ENCODE measurements at places on chromosomes 6 and 20. TPM values are rescaled to one million over a fixed set of nuclear protein-coding genes. Genes with fewer than 3 reads are reported as not detected.

DNA sequence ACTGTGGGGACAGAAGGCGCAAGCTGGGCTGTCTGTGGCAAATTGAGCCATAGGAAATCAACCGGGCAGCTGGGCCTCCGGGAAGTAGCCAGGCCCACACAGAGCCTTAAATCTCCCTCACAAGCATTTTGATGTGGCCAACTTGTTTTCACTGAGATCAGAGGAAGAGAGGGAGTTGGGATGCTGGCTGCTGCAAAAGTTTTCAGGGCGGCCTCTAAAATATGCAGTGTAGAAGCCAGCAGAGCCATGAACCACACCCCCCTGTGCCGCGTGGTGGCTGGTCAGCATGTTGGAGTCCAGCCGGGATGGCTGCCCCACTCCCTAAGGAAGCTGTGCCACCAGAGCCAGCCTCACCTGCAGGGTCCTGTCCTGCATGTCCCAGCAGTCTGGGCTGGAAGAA is 167.4 kb downstream of the CDC5L start:
- no peak for DNase-seq

DNA sequence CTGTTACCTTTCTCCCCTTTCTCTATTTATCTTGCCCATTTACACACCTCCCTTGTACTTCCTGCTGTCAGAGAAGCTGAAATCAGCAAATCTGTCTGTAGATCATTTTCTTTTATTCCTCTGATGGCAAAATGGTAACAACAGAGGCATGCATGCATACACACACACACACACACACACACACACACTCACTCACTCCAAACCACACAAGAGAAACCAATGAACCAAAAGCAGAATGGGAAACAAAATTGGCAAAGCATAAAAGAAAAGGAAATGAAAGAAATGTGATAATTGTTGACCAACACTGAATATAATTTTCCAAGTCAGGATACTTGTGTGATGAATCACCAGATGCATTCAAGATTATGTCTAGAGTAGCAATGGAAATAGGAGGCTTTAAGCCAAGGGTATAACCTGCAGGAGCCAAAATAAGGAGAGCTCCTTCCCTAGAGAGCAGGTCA is 172.4 kb downstream of the PLCB4 start:
- DNase-seq: no peak

SLC12A5 gene
- 1.9 TPM for total RNA-seq

DNA sequence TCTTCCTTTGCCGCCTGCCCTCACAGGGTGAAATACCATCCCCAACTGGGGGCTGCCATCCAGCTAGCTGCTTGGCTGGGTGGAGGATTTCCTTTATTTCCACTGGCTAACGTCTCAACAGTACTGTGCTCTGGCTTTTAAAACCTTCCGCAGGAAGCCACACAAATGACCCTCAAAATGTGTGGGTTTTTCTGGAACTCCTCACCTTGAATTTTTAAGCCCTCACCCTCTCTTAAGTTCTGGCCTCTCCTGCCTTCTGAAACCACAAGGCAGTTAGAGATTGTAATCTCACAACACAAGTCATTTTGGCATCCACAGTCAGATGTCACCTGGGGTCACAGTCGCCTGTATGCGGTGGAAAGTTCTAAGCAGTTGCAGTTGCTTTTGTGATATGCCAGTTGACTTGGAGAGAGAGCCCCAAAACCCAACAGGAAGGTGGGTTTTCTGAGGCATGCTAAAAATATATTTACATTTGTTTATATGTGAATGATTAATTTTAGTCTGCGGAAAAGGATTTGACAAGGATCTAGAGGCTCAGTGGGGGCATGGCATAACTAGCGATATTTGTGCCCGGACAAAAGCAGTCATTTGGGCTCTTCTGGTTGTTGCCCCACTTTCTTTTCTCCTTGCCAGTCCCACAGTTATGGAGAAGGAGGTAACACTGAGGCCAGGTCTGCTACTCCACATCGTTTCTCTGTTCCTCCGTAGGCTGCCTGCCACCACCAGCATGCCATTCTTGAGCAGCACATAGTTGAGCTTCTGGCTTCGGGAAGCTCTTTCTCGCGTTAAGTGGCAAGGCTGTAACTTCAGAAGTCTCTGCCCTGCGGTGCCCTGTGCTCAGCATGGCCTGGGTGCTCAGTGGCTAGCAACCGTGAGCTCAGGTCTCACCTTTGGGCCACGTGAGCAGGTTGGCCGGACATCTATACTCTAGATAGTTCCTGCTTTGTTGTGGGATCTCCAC is 335.3 kb downstream of the CD83 start:
- no peak for DNase-seq

PSORS1C2 gene
- not detected for total RNA-seq

DNA sequence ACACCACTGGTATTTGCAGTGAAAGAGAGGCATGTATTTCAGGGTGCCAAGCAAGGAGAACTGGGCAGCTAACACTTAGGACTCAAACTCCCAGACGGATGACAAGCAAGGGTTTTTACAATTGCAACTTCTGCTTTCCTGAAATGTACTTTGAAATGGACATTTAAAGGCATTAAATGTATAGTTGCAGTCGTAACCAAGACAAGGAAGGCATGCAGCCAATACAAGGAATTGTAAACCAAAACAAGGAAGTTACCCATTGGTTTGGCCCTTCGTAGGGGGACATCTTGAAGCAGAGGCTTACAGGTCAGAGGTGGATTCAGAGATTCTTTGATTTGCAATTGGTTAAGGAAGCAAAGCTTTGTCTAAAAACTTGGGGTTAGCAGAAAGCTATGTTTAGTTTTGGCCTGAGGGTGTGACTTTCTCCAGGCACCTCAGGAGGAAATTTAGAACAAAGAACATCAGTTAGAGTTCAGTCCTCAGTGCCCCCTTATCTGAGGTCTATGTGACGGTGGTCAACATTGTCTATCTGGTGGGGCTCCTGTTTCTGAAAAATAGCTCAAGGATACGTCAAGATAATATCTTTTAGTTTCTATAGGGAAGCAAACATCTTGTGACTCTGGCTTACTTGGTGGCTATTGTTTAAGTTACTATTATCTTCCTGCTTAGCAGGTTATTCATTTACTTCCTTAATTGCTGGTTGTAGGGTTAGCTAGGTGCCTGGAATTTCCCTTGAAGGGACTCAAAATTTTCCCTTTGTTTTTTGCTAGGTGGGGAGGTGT is 266.0 kb downstream of the CD83 start:
- no peak for DNase-seq

DNA sequence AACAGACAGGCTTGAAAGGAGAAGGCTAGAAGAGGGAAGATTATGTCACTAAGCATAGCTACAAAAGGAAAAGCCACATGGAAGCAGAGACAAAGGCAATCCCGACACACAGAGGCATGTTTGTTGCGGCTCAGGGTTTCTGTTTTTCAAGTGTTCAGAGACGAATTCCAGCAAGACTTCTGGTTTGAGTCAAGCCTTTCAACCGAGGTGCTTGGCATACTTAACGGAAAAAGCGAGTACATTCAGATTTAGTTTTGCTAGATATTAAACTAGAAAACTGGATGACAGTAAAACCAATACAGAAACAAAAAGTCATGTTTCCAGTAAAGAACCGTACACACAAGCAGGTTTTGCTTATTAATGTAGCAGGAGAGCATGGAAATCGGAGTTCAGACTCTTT is 27.2 kb downstream of the MCUR1 start:
- DNase-seq: no peak

FKBP1C gene
- 0.75 TPM for total RNA-seq

GPR6 gene
- total RNA-seq: not detected

DNA sequence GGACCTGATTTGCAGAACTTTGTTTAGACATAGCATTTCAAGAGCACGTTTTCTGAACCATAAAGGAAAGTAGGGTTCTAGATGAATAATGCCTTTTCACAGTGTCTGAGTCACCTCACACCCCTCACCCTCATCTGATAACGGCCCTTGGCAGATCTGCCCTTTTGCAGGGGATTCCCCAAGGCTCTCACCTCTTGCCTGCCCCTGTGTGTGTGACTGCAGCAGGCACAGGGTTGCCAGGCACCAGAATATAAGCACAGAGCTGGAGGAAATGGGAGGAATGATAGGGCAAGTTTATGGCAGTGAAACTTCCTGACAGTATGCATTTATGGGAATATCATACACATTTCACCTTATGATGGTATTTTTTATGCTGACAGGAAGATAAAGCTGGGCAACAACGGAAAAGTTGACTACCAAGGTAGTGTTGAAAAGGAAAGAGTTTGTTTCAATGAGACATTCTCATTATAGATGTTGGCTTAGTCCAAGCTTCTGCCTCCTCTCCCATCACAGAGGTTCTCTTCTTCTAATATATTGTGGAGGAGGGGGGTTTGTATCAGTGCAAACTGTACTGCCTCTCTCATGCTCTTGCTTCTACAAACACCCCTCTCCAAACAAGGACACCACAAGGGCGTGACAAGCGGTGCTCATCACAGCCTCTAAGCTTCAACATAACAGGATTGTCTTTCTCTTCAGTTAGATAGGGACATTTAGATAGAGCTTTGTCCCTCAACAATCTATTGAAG is 101.5 kb upstream of the BACH2 start:
- DNase-seq: no peak

OXT gene
- not detected for total RNA-seq

HCK gene
- not detected for total RNA-seq

GRCh38 chr6:44797746-44798145 is 410.2 kb downstream of the CDC5L start:
- no peak for DNase-seq

- no peak for DNase-seq
Observed at GRCh38 chr6:33678932-33679490, 32.5 kb downstream of the UQCC2 start.

ASXL1 gene
- 78.9 TPM for total RNA-seq

Data from chondrocyte (in vitro differentiated cells).